Right hindlimb (tissue), 1 donor: ENCODE measurements at places on chromosomes 7 and 10.

- DNase-seq, result peak; percentile 35
Observed at GRCh38 chr10:22550732-22551131, 163.6 kb downstream of the PIP4K2A start.

DNA sequence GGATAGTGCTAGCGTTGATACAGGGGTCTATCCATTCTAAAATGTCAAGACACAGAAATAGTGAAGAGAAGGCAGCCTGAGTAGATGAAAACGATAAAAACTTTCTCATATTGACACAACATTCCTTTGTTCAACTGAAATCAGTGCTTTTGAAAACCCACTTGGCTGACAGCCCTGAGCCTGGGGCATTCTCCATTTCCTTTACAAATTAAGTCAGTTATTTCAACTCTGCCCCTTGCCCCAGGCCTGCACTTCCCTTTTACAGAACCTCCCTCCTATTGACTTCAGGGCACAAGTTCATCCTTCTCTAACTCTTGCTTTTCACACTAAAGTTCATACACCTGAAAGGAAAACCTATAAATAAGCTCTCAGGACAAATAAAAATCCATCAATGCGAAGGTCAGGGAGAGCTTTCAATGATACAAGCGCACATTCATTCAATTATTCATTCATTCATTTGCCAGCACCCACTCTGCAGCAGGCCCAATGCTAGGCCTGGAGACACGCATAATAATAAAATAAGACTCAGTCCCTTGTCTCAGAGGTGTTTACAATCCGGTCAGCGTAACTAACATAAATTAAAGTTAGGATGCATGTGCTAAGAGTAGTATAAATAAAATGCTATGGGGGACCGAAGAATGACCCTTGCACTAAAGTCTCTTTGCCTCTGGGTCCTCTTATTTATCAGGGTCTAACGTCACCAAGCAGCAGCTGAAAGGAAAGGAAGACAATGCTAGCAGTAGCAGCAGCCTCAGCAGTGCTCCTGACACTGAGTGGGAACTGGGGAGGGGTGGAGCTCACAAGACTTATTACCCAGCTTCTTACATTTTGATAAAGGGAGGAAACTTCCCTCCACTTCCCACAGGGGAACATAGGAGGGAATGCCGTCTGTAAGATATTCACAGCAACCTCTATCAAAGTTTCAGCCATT, 134.8 kb downstream of the PDE1C start:
- DNase-seq, result no peak

GRCh38 chr7:55484241-55484640, 88.1 kb downstream of the VOPP1 start:
- no peak for DNase-seq

DNA sequence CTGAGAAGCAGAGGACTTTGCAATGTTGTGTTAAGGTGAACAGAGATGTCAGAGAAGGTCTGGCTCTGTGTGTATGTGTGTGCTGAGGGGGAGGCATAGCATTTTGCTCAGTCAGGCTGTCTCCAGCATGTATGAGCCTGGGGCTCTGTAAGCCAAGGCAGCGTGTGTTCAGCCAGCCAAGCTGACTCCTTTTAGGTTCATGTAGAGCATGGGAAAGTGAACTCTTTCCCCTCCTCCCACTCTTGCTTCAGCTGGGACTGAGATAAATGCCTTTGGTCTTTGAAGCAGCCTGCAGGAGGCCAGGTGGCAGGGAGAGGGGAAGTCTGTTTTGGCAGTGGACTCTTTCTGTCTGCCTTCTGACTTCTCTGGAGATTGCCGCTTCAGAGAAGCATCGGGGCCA, 3.8 kb downstream of the SFXN2 start:
- DNase-seq, result no peak

GRCh38 chr10:131774681-131775085, 126.1 kb upstream of the PPP2R2D start:
- DNase-seq, result no peak

DNA sequence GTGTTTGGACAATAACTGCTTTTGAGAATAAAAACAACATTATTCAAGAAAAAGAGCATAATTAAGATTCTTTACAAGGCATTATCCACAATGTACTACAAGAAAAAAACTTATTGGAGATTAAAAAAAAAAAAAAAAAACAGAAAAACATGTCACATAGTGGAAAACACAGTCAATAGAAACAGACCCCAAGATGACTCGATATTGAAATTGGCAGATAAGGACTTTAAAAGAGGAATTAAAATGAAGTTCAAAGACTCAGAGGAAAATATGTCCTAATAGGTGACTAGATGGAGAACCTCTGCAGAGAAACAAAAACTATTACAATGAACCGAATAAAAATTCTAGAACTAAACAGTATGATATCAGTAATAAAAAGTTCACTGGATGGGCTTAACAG, 248.9 kb downstream of the CALN1 start:
- no peak for DNase-seq

- no peak for DNase-seq
Observed at GRCh38 chr10:95287281-95287680, 3.5 kb downstream of the PDLIM1 start.

- DNase-seq, result no peak
Observed at GRCh38 chr10:16986406-16987205, 143.0 kb downstream of the CUBN start.

DNA sequence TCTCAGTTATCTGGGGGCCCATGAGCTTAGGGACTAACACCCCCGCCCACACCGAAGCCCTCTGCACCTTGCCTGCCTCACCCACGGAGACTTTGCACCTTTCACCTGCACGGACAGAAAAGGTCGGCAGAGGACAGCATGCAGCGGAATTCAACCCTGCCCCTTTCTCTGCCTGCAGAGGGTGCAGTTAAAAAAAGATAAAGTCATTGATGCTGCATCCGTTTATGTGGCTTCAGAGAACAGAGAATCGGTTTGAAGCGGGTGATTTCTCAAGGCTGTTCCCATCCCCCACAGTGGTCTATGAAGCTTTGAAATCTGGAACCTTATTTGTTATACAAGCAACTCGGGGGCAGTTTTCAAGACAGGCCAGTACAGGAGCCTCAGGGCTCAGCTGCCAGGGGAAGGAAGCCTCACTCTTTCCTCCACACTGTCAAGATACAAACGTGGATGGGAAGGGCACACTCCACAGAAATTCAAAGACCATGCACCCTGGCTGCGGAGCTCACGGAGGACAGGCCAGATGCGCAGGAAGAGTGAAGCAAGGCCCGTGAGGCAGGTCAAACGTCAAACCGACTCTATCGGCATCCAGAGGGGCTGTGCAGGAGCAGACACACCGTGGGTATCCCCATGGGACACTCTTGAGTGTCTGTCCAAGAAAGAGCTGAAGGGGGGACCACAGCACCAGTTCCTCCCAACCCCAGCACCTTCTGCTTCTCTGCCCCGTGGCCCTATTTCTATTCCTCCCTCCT, 66.3 kb downstream of the INSIG1 start:
- DNase-seq, result no peak

DNA sequence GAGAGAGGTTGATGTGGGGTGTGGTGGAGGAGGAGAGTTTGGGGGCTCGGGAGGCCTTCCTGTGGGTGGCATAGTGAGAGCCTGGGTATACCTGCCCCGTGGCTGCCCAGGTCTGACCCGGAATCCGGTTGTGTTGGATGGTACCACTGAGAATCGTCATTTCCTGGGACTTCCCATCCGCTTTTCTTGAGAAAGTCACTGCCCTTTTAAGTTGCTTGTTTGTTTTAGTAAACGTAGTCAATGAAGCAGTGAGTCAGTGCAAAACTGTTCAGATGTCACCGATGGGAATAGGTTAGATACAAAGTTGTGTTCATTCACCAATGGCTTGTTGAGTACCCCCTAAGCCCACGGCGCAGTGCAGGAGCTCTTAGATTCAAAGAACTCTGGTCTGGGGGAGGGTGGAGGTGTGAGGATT, 285.8 kb downstream of the CAMK1D start:
- DNase-seq, result no peak

DNA sequence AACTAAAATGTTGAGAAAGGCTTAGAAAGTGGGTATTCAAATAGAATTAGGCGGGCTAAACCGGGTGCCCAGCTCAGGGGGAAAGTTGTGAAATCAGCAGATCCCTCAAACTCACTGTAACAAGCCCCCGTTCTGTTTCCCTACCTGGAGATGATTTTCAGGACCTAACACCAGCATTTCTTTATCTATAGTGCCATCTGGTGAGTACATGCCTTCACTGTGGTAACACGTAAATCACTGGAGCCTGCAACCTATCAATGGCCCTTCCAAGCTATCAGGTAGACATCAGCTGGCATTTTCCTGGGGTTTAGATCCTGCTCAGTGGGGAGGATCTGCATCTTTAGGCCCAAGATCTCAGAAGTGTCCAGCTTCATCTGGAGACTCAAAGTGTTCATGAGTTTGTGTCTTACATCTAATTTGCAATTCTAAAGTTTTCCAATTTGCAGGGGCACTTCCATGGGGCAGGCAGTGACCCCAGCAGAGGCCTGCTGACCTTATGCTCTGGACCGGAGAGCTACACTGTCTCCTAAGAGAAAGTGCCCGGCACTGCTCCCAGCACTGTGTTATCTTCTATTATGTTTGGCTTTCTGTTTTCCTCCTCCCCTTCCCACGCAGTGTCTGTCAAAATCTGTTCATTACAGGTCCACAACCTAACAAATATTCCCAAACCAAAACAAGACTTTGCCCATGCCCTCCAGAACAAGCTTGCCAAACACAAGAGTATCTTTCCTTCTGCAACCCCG, 132.5 kb downstream of the LSM5 start:
- no peak for DNase-seq

- no peak for DNase-seq
Observed at GRCh38 chr7:66964411-66964810, 31.0 kb downstream of the SBDS start.

GRCh38 chr7:48880851-48881250, 43.5 kb upstream of the CDC14C start:
- no peak for DNase-seq

DNA sequence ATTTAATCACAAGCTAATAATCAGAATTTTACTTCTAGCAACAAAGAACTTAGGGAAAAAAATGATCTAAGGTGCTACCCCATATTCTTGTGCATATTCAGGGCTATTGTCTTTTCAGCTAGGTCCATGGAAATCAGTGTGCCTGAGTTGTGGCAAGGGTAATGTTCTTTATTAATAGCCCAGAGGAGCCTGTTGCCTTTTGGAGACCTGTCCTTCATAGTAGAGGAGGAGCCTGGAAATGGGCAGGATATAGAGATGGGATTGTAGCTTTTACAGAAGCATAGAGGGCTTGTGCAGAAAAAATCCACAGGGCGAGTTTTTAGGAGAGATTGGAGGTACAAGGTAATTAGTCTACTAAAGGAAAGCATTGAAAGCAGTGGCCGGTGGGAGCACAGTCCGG, 38.9 kb downstream of the AGK start:
- DNase-seq, result no peak

GRCh38 chr7:6425948-6426347, 21.8 kb downstream of the DAGLB start:
- DNase-seq, result no peak

GRCh38 chr7:18144166-18144565, 116.5 kb upstream of the PRPS1L1 start:
- DNase-seq, result no peak

- no peak for DNase-seq
Observed at GRCh38 chr7:76383089-76383944, 24.5 kb upstream of the YWHAG start.

DNA sequence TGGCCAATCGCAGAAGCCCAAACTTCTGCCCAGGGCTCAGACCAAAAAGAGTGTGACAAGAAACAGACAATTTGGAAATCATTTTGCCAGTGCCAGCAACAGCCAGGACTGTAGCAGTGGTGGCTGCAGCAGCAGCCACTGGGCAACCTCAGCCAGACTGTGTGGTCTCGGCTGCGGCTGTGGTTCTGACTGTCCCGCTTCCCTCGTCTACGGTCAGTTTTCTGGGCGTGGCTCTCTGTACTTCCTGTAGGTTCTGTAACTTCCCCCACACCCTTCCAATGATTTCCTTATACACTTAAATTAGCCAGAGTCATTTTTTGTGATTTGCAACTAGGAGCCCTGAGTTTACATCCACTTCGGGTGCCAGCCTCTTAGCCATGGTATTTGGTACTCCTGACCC, 39.9 kb downstream of the CYTH3 start:
- no peak for DNase-seq

DNA sequence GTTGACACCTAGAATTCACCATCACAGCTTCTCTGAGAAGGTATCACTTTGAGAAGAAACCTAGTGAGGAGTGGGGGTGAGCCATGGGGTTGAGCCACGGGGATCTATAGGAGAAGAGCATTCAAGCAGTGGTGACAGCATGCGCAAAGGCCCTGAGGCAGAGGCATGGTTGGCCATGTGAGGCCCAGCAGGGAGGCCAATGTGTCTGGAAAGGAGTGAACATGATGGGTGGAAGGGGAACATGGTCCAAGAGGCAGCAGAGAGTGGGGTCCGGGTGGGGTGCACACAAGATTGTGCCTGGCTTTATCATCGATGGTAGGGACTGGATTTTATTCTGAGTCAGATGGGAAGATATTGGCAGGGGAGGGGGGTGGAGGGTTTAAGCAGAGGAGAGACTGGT, 36.0 kb upstream of the LEP start:
- DNase-seq, result no peak

GRCh38 chr10:55091691-55092328, 290.8 kb upstream of the PCDH15 start:
- DNase-seq, result no peak

- no peak for DNase-seq
Observed at GRCh38 chr7:95469848-95470247, 15.9 kb upstream of the ASB4 start.

- no peak for DNase-seq
Observed at GRCh38 chr10:117900280-117900679, 146.5 kb downstream of the RAB11FIP2 start.

GRCh38 chr7:70343519-70343918, 745.2 kb downstream of the AUTS2 start:
- DNase-seq, result no peak

DNA sequence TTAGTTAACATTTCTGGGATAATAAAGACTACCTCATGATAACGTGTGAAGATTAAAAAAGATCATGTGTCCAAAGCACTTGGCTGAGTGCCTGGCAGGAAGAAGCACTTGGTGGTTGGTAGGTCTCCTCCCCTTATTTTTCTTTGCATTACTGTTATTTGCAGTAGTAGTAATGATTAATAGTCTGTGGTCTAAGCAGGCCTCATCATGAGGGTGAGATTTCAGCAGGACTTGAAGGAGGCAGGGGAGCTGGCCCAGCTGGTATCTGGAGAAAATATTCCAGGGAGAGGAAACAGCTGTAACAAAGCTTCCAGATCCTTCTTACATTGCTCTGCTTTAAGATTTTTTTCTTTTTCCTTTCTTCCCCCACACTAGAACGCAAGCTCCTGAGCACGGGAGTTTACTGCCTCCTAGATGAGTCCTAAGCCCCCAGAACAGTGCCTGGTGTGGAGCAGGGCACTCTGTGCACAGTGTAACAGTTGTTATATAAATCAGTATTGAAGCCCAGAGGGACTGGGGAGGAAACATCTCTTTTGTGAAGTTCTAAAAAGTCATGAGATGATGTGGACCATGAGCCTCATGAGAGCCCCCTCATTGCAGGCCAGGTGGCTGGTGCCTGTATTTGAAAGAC, 31.1 kb upstream of the RHEB start:
- DNase-seq, result no peak

GRCh38 chr10:2122431-2123124, 385.3 kb upstream of the ADARB2 start:
- no peak for DNase-seq
